ENCODE measurements at places on chromosomes 5 and 9.

GRCh38 chr9:114633438-114634089, 22.5 kb downstream of the TMEM268 start:
- no peak for DNase-seq

GRCh38 chr5:65893749-65894430, 32.5 kb upstream of the ERBIN start:
- DNase-seq = no peak

- DNase-seq = no peak
These were observed at the start of gene GNAQ for GRCh38 chr9:78031444-78031892. Gene GNAQ, minus strand, starts transcription at chr9:78031811. Its CDS starts 576 bp downstream, at chr9:78031235.

DNA sequence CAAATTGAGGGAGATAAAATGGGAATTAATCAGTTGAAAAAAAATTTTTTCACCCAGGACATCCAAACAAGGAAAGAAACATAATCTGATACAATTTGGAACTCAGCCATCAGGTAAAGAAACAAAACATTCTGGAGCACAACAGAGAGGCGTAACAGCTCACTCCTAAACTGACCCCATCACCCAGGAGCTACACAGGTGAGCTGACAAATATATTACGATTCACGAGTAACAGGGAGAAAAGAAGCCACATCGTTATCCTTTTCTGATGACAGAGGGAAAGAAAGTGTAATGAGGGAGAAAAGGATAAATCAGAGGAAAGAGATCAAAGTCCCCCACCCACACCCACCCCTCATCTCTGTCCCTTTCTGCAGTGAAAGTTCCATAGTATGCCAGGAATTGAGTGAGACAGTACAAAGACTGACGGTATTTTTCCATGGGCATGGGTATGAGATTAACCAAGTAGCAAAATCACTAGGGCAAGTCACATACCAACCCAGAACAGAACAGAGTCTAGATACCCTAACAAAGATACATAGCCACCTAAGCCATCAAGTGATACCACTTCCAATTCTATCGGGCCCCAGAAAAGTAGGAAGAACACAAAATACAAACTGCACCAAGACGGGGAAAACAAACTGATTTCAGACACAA, 45.4 kb downstream of the TMEM245 start:
- DNase-seq = no peak

- DNase-seq = no peak
These were observed 29.5 kb upstream of the SARDH start for GRCh38 chr9:133767625-133768024.

DNA sequence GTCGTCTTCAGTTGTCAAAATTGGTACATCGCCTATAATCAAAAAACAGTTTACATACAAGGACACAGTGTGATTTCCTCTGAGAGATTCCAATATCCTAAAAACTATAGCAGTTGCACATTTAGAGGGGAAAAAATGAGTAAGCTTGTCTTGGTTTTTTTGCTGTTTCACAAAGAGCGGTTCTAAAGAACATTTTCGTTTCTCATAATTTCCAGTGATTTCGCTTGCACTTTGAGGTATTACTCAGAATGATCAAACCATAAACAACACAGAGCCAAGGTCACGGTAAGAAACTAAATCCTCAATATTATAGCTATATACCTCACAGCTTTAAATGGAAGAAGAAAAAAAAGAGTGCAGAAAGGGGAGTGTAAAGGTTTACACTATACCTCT, 861 bp downstream of the MTX3 start:
- no peak for DNase-seq

- no peak for DNase-seq
These were observed 313.9 kb upstream of the TLE4 start for GRCh38 chr9:79257790-79258351.

DNA sequence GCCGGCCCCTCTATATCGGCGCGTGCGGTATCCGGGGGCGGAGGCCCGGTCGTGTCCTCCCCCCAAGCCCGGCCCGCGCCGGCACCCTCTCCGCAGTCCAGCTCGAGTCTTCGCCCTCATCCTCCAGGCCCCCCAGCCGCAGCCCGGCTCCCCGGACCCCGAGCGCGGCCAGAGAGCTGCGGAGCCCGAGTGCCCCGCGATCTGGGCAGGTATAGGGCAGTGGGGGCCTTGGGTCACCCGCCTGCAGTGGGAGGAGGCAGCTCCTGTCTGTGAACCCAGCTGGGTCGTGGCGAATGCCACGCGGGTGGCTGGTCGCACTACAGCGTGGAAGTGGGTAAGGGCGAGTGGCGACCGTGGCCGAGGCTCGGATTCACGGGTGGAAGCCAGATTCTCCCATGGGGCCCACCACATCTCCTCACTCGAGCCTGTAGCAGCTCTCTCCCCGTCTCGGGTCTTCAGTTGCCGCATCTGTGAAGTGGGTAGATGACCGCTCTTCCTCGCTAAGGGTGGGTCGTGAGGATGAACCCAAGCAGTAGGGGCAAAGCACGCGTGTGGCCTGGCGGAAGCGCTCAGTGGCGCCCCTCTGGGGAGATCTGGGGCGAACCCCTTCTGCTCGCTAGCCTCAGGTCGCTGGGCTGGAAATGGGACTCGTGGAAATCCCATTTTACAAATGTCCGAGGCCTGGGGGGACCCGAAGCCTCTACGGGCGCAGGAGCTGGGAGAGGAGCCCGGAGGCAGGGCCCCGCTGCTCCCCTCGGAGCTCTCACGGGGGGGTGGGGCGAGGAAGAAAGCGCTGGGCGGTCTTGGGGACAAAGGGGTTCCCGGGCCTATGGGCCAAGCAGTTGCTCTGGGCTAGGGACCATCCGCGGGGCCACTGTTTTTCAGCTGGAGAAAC, 1.9 kb downstream of the NR5A1 start:
- no peak for DNase-seq

GRCh38 chr9:13865869-13866268, 448.1 kb downstream of the NFIB start:
- DNase-seq = no peak
